ENCODE measurements at places on chromosomes 3 and 15.

- DNase-seq, result no peak
These were observed 23.7 kb upstream of the FBXL22 start for GRCh38 chr15:63573533-63573932.

- DNase-seq, result no peak
These were observed 435.2 kb upstream of the NAALADL2 start for GRCh38 chr3:174423936-174424335.

DNA sequence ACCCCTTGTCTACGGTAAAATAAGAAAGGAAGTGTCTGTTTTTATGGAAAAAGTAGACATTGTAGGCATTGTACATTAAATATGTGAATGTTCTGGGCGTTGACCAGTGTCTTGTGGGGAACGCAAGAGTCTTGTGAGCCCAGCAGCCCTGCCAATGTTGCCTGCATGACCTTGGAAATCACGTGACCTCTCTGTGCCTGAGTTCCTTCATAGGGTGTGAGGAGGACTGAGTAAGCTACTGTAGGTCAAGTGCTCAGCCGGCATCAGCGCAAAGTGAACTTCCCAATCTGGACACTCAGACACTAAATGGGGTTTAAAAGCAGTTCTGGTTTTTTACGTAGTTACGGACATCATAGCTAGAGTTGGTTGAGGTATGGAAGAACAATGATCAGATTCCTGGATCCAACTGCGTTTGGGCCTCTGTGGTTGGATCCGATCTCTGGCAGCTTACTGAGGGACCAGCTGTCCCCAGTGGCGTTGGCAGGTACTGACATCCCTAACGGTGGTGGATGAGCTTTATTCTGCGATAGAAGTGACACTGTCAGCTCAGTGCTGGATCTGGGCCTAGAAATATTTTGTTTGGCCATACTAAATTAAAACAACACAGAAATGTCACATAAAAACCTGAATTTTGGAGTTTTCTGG lies 63.8 kb downstream of the SPSB4 start:
- no peak for DNase-seq

GRCh38 chr3:38254872-38255271 lies 10.7 kb upstream of the SLC22A13 start:
- DNase-seq, result no peak
